ENCODE measurements at places on chromosomes 6 and 20.

DNA sequence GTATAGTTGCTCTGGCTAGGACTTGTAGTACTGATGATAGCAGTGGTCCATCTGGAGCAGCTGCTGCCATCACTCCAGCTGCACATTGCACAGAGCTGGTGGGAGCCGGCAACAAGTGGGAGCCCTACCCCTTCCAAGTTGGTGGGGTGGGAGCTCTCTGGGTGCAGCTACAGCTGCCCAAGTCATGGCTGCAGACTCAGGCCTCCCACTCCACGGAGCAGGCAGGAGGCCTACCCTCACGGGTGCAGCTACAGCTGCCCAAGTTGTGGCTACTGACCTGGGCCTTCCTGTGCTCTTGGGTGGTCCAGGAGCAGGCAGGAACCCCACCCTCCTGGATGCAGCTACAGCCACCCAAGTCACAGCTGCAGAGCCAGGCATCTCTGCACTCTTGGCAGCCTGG lies 32.1 kb upstream of the ASIP start:
- peaks cover 13% of the 10 kb centered on the region for H3K27me3 ChIP-seq
- no peaks in the 10 kb centered on the region for H3K36me3 ChIP-seq
- H3K4me3 ChIP-seq, result no peak overlapping the region
- H3K27ac ChIP-seq, result no peak overlapping the region

- peak; percentile 79 for DNase-seq
- H3K4me3 ChIP-seq, result peak overlapping the region; percentile 76
- H3K27me3 ChIP-seq, result peaks cover 23% of the 10 kb centered on the region
- H3K36me3 ChIP-seq, result peaks cover 5% of the 10 kb centered on the region
Measured at GRCh38 chr20:60055740-60056139, 97.5 kb downstream of the CDH26 start.

GRCh38 chr6:31157513-31158139 lies at the start of gene CCHCR1:
Gene CCHCR1, minus strand, starts transcription at chr6:31157802. Its CDS starts 202 bp downstream, at chr6:31157600.
- H3K27me3 ChIP-seq, result no peaks in the 10 kb centered on the region
- peaks cover 50% of the 10 kb centered on the region for H3K4me1 ChIP-seq
- H3K27ac ChIP-seq, result peak within 1 kb of the TSS; percentile 87
- H3K36me3 ChIP-seq, result peaks cover 45% of the 10 kb centered on the region

DNA sequence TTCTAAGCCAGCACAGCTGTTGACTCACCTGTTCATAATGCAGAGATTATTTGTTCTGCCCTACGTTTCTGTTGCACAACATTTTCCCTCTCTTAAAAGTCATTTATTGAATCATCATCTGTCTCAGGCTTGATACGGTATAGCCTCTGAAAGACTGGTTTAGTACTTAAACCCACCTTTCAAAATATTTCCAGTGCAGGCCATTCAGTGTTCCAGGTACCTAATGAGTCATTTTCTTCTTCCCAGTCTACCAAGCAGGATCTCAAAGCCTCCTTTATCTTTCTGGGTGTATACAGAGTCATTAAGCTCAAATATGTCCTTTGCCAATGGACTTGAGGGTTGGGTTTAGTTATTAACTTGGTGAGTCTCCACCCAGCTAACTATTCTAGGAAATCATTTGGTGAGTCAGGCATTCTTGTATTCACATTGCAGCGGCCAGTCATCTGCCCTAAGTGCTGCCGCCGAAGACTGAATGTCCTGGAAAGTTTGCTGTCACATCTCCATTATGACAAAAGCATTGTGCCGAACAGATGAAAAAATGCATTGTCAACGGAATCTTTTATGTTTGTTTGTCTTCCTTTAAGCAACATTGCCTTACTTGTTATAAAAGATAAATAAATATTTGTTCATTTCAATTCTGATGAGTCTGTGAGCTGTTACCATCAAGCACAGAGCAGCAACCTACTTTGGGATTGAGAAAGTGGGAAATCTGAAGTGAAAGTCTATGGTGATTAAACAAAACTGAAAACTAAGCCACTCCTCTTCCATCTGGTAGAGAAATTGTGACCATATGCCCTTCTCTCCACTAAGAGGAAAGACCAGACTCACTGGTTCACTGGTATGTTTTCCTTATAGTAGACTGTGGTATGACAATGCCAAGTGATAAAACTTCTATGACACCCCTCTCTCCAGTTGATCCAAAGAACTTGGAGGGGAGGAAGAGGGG lies 14.3 kb upstream of the FAM135A start:
- peaks cover 19% of the 10 kb centered on the region for H3K27me3 ChIP-seq
- no peak for DNase-seq
- no peaks in the 10 kb centered on the region for H3K4me1 ChIP-seq

DNA sequence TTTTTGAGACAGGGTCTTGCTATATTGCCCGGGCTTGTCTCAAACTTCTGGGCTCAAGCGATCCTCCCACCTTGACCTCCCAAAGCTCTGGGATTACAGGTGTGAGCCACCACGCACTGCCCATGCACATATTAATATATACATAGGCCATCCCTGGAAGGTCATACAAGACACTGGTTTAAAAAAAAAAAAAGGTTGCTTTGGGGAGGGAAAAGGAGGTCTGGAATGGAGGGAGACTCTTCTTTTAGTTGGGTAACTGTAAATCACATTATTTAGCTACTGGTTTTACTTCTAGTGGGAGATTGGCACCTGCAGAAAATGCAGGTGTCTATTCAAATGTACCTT lies 4.1 kb upstream of the SNAI1 start:
- DNase-seq, result no peak
- no peak overlapping the region for H3K4me3 ChIP-seq
- peaks cover 27% of the 10 kb centered on the region for H3K4me1 ChIP-seq
- peaks cover 53% of the 10 kb centered on the region for H3K27me3 ChIP-seq

GRCh38 chr20:49560646-49561045 lies 7.3 kb downstream of the PTGIS start:
- no peak overlapping the region for H3K4me3 ChIP-seq
- peak; percentile 12 for DNase-seq
- peaks cover 2% of the 10 kb centered on the region for H3K36me3 ChIP-seq
- peaks cover 94% of the 10 kb centered on the region for H3K27me3 ChIP-seq
- H3K27ac ChIP-seq, result no peak overlapping the region

DNA sequence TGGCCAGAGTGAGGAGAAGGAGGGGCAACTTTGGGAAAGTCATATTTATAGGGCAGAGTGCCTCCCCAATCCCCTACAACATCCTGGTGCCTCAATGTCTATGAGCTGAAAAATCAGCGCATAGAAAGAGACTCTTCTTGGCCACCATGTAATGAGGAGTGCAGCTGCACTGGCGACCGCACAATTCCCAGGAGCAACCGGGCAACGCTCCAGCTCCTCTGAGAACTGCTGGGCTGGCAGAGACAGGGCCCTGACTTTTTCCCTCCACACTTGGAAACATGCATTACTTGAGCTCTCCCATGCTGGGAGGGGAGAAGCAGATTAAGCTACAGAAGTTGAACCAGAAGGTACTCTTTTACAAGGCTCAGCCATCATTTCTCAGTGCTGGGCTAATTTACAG lies 31.4 kb upstream of the MARCKS start:
- no peak overlapping the region for H3K27ac ChIP-seq
- no peaks in the 10 kb centered on the region for H3K4me1 ChIP-seq
- H3K36me3 ChIP-seq, result no peaks in the 10 kb centered on the region

GRCh38 chr6:158040051-158040803 lies 58.6 kb downstream of the SYNJ2 start:
- H3K4me1 ChIP-seq, result peaks cover 28% of the 10 kb centered on the region
- peaks cover 33% of the 10 kb centered on the region for H3K36me3 ChIP-seq

- DNase-seq, result peak; percentile 67
- H3K36me3 ChIP-seq, result peaks cover 18% of the 10 kb centered on the region
- peaks cover 9% of the 10 kb centered on the region for H3K27me3 ChIP-seq
- peak overlapping the region; percentile 98 for H3K4me3 ChIP-seq
- peak overlapping the region; percentile 97 for H3K27ac ChIP-seq
Measured at GRCh38 chr6:15247500-15248450, 1.9 kb downstream of the JARID2 start.

- H3K4me1 ChIP-seq, result peaks cover 8% of the 10 kb centered on the region
- H3K27me3 ChIP-seq, result peaks cover 75% of the 10 kb centered on the region
- H3K4me3 ChIP-seq, result no peak overlapping the region
- no peak overlapping the region for H3K27ac ChIP-seq
Measured at GRCh38 chr20:57651881-57652605, 31.8 kb upstream of the ZBP1 start.

DNA sequence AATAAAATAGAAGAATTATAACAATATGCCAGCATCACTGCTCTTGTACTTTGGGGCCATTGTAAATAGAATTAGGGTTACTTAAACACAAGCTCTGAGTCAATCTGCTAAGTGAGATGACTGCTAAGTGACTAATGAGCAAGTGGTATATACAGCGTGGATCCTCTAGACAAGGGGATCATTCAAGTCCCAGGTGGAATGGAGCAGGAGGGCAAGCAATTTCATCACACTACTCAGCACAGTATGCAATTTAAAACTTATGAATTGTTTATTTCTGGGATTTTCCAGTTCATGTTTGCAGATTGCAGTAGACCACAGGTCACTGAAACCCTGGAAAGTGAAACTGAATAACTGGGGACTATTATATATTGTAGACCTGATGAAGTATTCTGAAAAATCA lies 235.3 kb downstream of the BTBD3 start:
- H3K27ac ChIP-seq, result no peak overlapping the region
- H3K4me1 ChIP-seq, result no peaks in the 10 kb centered on the region
- DNase-seq, result no peak
- no peaks in the 10 kb centered on the region for H3K36me3 ChIP-seq
- no peaks in the 10 kb centered on the region for H3K27me3 ChIP-seq
- H3K4me3 ChIP-seq, result no peak overlapping the region

Measured in activated naive CD4-positive, alpha-beta T cell treated with anti-CD3 and anti-CD28 coated beads, Interleukin-2, amount 10 ng/mL, durations not matched to agents 7 days and 5 days (primary cell).